ENCODE measurements at places on chromosomes 12 and 14.

GRCh38 chr12:127770118-127770517, 496.9 kb upstream of the TMEM132C start:
- no peak for DNase-seq

DNA sequence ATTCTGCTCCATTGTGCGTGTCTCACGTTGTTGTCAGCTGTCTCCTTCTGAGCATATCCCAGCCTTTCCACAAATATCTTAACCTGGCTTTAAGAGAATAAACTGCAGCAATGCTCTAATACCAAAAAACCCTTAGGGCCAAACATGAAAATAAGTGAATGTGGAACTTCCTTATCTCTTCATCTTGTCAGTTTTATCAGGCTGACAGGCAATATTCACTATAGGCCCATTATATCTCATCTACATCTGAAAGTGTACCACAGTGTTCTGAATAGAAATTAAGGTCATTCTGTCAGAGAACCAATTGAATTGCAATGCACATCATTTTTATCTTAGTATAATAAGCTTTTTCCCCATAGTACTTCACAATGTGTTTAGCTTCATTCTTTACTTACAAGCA, 933.1 kb upstream of the FBXO33 start:
- DNase-seq = no peak

GRCh38 chr12:9349888-9350885, 142.0 kb upstream of the PZP start:
- DNase-seq = peak; percentile 5

DNA sequence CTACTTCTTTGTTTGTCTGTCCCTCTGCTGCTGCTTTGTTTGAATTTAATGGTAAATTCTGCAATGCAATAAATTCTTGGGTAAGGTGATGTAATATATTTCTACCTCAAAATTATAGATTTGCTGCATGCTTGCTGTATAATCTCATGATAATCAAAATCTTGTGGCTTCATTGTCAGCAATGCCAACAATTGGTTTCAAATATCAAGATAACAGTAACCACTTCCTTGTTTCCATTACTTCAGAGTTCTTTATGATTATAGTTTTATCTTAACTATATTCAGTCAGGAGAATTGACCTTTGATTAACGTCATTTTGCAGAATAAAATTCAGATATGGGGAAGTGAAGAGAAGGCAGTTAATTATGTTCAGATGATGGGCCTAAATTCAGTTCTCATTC, 30.2 kb upstream of the RNU6-8 start:
- DNase-seq = no peak

- DNase-seq = peak; percentile 68
These were observed at the start of gene BCL7A for GRCh38 chr12:122021822-122022392. Gene BCL7A, plus strand, starts transcription at chr12:122021884. Its CDS starts 208 bp downstream, at chr12:122022092.

DNA sequence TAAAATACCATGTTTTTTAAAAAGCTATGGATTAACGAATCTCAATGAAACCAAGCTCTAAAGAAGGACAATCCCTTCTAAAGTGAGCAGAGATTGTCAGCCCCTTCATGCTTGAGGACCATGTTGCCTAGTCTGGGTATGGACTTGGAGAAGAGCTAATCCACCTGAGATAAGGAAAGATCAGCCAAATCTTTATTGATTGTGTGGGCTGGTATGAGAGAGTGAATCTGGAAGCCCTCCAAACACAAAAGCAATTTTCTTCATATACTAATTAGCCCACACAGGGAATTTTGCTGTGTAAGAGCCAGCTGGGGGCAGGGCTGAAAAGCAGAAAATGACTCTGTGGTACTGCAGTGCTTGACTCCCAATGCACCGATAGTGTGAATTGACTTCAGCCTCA, 47.4 kb upstream of the DICER1 start:
- no peak for DNase-seq

GRCh38 chr12:64510667-64511066, 58.7 kb downstream of the TBK1 start:
- no peak for DNase-seq

- peak; percentile 14 for DNase-seq
These were observed 47.7 kb downstream of the MVK start for GRCh38 chr12:109621211-109621694.

DNA sequence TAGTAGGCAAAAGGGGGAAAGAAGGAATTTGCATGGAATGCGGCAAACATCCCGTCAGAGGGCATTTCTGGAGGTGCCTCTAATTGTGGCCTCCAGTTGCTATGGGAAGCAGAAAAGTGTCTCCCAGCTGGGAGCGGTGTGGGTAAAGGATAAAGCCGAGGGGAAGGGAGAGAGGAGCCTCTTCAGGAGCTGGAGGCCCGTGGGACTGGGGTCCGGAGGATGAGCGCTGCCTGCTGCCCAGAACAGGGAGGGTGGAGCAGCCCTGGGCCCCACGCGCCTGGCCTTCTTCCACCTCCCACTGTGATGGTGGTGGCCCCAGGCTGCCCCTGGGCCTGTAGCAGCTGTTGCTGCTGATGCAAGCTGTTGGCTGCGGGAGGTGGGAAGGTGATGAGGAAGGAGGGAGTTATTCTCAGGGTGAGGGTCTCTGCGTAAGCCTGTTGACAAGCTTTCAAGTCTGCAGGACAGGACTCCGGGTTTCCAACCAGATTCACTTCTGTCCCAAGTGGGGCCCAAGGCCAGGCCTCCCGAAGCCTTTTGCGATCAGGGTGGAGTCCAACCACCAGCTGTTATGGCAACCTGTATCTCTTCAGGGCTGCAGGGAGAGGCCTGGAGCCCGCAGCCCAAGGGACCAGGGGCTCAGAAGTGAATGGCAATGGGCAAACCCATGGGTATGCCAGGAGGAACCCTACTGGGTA, 19.1 kb upstream of the PGF start:
- no peak for DNase-seq

GRCh38 chr14:95431199-95432143, 85.0 kb downstream of the SYNE3 start:
- DNase-seq = peak; percentile 31

DNA sequence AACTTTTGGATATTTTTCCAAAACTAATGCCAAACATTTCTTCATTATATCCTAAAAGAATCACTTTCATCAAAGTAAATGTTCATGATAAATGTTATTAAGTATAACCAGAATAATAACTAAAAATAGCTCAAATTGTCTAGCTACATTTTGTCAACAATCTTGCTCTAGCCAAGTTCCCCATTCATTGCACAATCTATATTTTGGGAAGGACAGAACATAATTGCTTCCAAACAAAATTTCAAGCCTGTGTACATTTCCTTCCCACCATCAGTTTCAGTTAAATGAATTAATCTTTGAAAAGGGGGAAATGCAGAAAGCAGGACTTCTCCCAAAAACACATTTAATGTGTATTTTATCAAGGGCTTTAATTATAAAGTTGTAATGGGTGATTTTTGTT, 98.0 kb upstream of the PLEKHG7 start:
- DNase-seq = no peak

- DNase-seq = no peak
These were observed 171.8 kb upstream of the CPNE8 start for GRCh38 chr12:39077226-39077625.

DNA sequence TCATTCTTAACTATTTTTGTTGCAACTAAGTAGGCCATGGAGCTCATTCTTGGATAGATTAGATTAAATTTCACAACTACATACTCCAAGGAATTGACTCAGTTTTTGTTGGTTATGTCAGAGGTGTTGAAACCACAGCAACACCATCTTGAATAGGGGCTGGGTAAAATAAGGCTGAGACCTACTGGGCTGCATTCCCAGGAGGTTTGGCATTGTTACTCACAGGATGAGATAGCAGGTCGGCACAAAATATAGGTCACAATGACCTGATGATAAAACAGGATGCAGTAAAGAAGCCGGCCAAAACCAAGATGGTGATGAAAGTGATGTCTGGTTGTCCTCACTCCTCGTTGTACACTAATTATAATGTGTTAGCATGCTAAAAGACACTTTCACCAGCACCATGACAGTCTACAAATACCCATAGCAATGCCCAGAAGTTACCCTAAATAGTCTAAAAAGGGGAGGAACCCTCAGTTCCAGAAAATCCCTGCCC, 20.9 kb downstream of the DMAC2L start:
- DNase-seq = no peak

DNA sequence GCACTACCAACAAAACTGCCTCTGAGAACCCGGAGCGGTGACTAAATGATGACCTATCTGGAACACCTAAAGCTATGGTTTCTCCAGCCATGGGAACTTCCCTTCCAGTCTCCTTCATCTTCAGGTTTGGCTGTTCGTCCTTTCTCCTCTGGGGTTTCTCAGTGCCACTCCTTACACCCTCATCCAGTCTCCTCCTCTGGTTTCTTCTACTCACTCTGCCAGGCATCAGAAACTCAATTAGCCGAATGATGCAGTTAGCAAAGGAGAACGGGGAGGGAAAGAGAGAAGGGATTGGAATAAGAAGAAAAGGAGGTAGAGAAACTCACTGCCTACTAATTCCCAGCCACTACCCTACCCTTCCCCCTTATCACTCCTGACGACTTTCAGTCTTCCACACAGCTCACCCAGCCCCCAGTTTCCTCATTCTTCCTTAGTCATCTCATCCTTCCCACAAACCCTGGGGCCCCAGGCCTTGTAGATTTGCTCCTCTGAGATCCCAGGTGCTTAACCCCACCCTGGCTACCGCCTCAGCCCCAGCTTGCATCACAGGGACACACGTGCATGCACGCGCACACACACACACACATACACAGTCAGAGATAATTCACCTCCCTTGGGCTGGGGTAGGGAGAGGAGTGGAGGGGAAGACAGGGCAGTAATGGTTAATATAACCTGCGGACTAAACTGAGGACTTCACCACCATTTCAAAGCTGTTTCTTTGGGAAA, 13.0 kb downstream of the FGD6 start:
- DNase-seq = no peak
